Endothelial cell of umbilical vein (primary cell): ENCODE measurements at places on chromosomes 12 and 14.
A peak's percentile ranks its signal among the peaks of the same experiment; 100 is the strongest.

- no peak for DNase-seq
Observed at GRCh38 chr12:87960566-87960965, 68.6 kb downstream of the C12orf50 start.

DNA sequence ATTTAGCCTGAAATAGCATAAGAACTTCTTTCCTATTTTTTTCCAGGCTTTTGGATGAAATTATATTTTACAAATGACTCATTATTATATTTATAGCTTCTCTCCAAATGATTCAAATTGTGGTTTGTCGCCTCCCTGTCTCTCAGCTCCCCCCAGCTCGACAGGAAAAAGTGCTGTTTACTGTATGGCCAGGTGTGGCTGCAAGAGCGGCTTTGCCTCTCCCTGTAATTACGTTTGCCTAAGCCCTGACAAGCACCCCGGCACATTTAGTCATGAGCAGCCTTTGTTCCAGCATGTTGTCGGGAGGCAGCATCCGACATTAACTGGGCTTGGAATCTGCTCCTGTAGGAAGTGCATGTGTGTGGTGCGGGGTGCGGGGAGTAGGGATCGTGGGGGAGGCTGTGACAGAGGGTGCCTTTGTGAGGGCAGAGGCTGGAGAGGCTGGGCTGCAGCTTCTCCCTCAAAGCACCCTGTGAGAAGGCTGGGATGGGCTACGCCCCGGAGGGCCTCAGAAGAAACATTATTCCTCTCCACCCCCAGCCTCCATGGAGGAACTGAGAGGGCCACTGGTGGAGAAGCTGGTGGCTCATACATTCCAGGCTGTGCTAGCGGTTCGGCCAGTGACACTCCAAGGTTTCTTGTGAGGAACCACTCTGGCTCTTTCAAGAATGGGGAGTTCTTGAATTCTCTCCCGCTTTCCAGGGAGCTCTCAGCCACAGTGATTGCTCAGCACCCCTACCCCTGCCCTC, 42.1 kb upstream of the CTDSP2 start:
- DNase-seq = peak; percentile 56

DNA sequence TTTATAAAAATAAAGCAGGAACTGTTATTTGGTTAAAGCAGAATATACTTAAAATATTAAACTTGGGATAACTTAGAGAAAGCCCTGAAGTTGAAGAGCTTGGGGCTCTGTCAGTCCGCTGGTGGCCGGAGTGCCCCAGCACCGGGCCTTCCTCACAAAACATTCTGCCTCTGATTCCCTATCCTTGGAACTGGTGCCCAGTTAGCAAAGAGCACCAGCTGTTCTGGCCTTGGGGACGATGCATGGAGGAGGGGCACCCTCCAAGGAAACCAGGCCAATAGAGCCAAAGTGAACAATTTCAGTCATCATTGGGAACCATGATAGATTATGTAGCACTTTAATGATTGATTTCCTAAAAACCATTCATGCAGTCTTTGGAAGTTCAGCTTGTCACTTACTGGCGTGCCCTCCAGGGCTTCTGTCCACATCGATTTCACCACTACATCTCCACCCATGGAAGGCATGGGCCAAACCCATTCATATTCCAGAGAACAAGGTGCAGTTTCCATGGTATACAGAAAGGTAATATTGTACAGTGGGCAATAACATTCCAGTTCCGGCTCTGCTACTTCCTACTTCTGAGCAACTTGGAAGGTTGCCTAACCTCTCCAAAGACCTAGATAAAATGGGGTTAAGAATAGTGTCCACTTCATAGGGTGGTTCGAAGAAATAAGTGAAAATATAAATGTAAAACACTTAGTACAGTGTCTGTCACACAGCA, 145.9 kb downstream of the ETV6 start:
- no peak for DNase-seq

GRCh38 chr14:69891422-69891821, 12.2 kb downstream of the SMOC1 start:
- no peak for DNase-seq

- DNase-seq = no peak
Observed at GRCh38 chr12:42741771-42742510, 152.4 kb upstream of the PRICKLE1 start.
